Activated gamma-delta T cell treated with anti-CD3 and anti-CD28 coated beads, Interleukin-2, amount 50 U/mL, for 16 hours (primary cell): ENCODE measurements at places on chromosomes 13 and 19.

DNA sequence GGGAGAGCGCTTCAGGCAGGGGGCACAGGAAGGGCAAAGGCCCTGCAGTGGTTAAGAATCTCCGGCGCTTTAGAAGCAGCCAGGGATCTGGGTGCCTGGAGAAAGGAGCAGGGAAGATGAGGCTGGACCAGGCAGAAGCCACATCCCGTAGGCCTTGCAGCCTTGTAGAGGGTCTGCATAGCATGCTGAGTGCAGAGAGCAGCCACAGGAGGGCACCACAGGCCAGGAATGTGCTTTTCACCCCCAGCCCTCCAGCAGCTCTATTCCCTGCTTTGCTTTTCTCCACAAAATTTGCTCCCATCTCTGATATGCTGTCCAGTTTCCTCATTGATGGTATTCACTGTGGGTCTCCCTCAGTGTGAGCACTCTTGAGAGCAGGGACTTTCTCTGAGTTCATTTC lies 5.7 kb downstream of the WDR62 start:
- no peak for DNase-seq

DNA sequence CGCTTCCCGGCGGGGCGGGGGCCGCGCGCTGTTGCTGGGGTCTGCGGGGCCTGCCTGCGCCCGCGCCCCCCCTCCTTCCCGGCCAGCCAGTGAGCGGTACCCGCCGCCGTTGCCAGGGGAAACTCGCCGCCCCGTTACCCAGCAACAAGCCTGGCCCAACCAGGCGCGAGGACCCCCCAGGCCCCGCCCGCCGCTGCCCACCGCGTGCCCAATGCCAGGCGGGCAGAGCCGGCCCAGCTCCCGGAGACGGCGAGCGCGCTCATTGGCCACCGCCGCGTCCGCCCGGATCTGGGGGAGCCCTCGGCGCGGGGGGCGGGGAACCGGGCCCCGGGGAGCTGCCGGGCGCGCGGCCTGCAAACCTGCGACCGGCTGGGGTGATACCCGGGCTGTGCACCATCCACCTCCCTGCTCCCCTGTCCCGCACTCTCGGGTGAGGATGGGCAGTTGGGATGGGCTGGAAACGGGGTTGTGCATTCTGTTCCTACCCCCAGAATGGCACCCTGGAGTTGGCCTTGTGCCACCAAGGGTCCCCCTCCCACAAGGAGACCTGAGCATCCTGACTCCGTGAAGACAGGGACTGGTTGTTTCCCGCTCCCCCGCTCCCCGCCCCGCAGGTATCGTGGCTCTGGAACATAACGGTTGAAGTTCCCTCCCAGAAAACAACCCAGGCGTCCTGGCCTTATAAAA lies 8.8 kb upstream of the BBC3 start:
- DNase-seq: peak; percentile 40

- DNase-seq: no peak
Observed at GRCh38 chr13:101522607-101523006, 70.1 kb downstream of the ITGBL1 start.

DNA sequence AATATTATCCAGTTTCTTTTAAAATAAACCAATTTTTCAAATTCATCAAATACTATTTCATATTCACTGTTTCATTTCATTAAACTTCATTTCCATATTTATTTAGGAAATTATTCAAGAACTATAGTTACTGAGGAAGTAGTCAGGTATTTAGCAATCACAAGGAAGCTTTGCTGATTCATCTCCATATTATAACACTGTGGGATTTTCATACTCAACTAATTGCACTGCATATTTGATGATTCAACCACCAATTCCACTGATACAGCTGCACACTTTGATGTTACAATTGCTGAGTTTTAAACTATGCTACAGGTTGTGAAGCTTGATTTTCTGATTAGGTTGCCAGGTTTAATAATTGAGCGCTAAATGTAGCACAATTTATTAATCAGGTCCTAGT lies 556.8 kb upstream of the SLITRK1 start:
- DNase-seq: no peak

DNA sequence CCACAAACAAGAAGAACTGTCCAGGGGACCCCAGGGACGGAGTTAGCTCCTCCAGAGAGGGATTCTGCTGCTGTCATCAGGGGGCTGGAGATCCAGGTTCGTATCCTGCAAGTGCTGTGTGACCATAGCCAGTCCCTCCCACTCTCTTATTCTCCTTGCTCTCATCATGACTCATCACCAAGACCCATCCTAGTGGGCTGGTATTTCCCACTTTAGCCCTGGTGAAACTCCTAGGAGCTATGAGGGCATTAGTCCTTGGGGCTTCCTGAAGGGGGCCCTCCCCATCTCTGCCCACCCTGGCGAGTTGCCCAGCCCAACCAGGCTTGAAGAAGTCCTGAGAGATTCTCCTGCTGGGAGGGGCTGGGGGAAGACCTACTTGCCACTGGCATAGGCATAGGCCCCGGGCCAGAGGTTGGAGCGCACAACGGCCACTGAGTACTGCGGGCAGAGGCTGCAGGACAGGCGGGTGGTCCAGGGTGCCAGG lies 7.5 kb upstream of the DMWD start:
- DNase-seq: no peak

DNA sequence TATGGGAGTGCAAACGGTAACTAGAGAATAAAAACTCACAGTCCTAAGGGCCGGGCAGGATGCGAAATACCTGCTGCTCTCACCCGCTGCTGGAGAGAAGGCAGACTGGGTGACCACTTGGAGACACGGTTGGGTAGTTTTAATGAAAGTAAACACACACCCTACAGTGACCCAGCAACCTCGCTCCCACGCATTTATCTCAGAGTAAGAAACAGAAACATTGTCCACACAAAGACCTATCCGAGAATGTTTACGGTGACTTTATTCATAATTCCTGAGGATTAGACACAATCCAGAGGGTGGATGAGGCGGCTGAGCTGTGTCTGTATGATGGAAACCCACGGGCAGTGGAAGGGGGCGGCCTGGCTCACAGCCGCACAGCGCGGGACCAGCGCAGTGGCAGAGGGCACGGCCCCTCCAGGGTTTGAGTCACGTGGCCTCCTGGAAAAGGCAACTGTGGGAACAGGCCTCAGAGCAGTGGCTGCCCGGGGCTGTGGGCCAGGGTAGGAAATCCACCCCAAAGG lies 73.5 kb upstream of the C13orf46 start:
- no peak for DNase-seq
